HFF-Myc (cell line): ENCODE measurements at places on chromosomes 6 and 20.

GRCh38 chr20:33437141-33437911 is 6.2 kb downstream of the SNTA1 start:
- DNase-seq: no peak

DNA sequence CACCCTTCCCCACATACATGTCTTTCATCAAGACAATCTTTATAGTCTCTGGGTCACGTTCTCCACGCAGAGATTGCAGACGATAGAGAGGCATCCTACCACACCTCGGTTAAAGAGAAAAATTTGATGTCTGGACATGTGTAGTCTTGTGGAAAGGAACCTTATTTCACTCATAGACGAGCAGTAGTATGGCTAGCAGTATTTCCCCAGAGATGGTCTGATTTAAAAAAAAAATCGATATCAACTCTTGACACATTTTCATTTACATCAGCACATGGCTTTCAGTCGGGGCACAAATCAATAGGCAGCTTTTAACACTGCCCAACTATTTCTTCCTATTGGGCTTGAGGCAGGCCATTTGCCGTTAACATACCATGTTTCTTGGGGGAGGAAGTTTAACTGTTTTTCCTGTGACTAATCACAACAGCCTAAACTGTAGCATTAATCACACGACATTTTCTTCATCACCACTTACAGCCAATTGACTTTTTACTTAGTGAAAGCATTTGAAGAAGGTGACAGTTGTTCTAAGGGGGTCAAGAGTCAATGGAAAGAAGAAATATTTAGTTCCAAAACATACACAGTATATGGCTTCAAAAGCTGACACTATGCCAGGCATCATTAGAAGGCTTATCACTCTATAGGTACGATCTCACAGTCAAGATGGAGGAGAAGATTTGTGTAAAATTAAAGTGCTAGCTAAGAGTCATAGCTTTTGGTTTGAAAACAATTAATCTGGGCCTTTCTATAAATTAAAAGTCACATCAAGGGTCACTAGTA is 129.5 kb upstream of the HDAC2 start:
- DNase-seq: no peak

DNA sequence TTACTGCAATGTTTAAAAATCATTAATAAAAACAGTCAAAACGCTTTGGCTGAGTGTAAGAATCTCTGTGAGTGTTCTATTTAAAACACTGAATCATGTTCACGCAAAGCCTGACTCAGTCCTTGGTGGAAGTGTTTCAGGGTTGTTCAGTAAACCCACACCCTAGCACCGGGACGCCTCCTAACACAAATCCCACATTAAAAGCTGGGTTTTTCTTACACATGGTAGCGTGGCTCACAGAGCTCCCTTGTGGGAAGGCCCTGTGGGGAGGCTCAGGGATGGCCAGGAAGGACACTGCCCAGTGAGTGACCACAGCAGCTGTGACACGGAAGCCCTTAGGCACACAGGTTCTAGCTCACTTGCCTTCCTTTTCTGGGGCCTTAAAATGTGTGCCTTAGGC is 80.2 kb downstream of the GMPR start:
- no peak for DNase-seq

DNA sequence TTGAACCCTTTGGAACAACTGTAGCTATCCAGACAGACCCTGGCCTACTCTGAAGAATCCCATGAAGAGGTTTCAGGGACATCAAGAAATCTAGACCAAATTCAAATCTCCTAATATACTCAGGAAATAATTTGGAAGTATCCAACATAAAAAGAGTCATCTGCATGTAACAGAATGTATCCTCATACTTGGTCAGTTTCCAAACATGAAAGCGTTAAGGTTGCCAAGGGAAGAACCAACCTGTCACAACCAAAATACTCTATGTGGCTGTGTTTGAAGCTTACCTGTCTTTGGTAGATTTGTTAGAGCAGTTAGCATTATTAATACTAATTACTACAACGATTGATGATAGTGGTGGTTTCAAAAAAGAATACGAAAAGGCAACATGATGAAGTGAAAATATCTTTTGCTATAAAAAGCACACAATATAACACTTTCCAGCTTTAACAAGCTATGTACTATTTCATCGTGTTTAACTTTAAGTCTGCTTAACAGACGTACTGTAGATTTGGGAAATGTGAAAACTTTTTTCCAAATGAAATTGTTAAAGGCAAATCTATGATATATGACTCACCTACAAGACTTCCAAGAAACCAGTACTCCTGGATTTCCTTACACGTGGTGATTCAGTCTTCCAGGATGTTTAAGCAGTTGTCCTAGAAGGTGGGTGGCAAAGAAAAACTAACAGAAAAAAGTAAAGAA is 46.6 kb upstream of the ENPP1 start:
- DNase-seq: peak; percentile 27

GRCh38 chr6:125918230-125918629 is 38.3 kb upstream of the HINT3 start:
- no peak for DNase-seq

DNA sequence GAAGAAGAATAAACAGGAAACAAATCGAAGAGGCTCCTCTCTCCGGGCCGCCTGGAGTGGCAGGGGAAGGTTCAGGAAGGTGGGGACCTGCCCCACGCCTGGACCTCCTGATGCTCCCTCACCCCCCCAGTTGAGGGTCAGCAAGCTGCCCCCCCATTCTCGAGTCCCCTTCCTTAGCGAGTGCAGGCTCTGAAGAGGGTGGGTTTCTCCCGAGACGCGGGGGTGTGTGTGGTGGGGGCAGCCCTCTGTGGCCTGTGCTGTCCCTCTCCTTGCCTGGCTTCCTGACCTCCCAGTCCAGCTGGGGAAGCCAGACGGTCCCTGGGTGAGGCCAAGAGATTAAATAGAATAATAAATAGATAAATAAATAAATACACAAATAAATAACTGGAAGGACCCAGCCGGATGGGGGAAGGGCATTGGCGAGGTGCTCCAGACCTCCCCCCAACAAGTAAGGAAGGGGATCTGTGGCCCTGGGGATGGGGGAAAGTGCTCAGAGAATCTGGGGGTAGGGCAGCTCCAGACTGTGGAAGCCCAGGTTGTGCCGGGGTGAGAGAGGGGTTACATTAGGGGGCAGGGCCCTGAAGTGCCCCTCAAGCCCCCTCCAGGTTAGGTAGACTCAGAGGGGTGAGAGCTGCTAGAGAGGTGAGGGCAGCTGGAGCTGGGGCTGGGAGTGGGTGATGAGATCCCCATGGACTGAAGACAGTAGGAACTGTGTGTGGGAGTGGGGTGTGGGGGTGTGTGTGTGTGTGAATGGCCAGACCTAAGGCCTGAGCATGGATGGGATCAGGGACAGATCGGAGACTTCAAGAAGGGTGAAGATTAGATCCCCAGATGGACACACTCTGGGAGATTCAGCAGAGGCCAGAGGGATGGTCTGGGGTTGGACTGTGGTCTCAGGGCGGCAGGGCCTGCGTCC is 9.5 kb upstream of the SRXN1 start:
- DNase-seq: no peak

DNA sequence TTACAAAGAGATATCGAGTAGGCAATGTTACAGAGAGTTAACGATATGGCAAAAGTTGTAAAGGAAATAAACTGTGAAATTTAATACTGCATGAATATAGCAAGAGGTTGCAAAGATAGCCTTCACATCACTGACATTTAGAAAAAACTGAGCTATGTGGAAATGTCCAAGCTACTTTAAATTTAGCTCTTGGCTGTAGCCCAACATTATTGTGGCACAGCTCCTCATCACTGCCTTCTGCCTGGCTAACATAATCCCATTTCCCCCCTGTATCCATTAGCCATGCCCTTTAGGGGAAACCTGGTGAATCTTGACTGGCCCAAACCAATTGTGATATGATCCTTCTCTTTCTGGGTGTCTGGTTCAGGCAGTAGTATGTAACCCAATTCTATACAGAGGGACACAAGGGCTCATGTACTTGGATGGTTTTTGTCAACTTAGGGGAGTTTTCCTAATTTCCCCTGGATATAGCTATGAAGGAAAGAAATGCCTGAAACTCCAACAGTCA is 115.4 kb downstream of the PFDN4 start:
- DNase-seq: no peak

DNA sequence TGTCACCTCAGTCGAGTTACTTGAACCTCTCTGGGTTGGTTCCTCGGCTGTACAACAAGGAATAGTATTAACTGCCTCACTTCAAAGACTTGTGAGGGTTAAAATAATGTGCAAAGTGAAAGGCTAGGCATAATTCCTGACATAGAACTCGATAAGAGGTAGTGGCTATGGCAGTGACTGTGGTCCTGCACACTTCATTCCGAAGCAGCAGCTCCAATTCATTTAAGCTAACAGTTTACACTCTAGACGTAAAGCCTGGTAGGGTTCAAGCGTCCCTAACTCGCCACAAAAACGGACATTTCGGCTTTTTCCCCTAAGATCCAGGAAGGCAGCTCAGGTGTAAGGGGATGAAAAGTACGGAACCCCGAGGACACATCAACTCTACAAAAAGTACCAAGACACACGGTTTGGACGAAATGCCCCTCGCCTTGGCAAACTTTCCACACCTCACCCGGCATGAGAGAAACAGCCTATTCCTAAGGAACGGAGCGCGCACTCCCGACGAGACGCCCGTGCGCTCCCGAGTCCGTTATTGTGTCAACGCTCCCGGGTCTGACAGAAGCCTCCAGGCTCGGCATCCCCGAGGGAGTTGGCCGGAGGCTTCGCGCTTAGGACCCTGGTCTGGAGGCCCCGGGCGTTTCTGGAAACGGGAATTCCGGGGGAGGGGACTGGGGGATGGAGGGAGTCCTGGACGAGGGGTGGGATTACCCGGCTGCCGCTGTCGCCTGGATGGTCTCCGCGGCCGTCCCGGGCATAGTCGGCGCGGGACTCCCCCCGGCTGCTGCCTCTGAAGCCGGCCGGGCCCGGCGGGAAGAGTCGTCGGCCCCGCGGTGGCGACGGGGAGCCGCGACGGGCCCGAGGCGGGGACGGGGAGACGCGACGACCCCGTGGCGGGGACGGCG is 937 bp downstream of the ZNF318 start:
- no peak for DNase-seq

DNA sequence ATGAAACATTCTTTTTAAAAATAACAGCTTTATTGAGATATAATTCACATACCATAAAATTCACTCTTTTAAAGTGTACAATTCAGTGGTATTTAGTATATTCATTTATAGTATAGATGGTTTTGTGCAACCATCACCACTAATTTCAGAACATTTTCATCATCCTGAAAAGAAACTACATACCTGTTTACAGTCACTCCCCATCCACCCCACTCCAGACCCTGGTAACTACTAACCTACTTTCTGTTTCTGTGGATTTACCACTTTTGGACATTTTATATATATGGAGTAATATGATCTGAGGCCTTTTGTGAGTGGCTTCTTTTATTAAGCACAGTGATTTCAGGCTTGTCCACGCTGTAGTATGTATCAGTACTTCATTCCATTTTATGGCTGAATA is 2.5 kb upstream of the TMEM217 start:
- DNase-seq: no peak

DNA sequence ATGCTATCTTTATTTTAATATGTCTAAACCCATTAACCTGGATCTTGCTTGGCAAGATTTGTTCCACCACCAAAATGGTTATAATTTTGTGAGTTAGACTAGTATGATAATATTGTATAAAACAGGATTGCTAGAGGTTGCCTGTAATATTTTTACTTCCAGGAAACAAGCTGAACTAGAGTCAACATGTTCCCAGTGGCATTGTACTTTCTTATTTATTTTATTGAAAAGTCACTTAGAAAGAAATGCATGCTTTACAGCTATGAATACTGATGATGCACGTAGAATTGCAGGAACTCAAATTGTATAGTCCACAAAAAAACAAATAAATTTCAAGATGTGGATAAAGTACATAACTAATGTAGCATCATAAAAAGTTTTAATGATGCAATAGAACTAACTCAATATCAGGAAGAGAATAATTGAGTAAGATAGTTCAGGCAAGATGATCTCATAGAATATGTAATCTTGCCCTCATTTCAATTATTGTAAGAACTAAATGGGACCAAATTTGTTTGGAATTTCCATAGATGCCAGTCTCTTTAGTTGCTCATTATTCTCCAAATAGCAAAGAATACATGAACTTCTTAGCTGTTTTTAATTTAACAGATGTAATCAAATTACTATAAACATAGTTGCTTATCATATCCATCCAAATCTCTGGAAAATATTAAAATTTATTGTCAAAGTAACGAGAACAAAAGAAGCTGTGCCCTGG is 451.8 kb downstream of the COL12A1 start:
- no peak for DNase-seq

DNA sequence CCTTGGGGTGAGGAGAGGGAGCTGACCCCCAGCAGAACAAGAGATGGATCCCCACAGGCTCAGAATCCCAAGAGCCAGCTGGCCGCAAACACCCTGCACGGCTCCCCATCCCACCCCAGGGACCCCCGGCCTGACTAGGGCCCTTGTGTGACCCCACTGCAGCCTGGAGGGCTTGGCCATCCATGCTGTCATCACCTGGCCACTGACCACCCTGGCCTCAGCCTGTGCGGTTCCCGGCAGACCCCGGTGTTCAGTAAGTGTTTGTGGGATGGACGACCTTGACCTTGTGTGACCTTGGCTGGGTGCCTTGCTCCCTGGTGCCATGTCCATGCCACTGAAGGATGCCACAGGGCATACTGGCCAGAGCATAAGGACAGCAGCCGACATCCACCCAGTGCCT is 328.3 kb downstream of the TAF4 start:
- DNase-seq: no peak

GRCh38 chr20:13333793-13334192 is 112.7 kb downstream of the ISM1 start:
- DNase-seq: no peak

GRCh38 chr6:77461796-77462195 is 1.5 kb downstream of the HTR1B start:
- DNase-seq: no peak

- no peak for DNase-seq
Measured at GRCh38 chr20:52676283-52676995, 295.7 kb upstream of the TSHZ2 start.

DNA sequence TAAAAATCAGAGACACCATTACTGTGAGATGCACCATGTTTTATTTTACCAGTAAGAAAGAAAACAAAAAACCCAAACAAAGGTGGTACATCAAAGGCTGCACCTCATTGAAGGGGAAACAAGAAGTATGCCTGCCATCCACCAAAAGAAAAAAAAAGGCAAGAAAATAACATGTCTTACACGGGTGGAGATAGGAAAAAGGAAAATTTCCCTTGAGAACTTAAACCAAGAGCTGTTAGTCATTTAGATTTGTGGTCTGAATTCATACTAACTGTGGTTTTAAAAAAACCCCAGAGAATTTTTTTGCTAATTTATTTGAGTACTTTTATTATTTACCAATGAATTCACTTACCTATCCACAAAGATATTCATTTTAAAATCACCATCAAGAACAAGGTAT is 144.0 kb downstream of the LRRC1 start:
- DNase-seq: no peak
